ENCODE measurements at places on chromosomes 2 and 18.

GRCh38 chr2:237966250-237966564 is 607 bp upstream of the UBE2F start:
- no peak for DNase-seq

DNA sequence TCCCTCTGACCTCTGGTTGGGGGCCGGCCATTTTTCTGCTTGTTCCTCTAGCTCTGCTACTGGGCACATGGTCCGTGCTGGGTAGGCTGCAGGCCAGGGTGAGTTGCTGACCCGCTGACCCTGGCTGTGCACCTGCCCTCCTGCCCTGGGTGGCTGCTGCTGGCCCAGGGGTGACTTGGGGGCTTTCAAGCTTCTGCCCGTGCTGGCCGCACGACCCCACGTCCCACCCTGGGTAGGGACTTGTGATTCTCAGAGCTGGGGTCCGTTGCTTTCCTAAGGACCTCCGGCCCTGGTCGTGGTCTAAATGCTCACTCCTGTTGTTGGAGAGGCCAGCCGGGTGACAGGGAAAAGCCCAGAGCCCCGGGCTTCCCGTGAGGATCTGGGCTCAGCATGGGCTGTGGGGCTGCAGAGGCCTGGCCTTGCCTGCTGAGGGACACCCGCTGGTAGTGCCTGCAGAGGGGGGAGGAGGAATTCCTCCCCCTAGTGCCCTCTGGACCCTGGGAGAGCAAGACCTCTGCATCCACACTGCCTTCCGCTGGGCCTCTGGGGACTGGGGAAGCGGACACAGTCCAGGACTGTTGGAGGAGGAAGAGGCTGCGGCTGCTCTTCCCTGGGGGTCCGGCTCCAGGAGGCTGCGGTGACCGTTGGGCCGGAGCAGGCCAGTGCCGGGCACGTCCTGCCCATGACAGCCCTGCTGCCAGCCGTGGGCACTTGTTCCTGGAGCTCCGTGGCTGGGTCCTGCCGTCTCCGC is 6.3 kb upstream of the GAL3ST2 start:
- no peak for DNase-seq

DNA sequence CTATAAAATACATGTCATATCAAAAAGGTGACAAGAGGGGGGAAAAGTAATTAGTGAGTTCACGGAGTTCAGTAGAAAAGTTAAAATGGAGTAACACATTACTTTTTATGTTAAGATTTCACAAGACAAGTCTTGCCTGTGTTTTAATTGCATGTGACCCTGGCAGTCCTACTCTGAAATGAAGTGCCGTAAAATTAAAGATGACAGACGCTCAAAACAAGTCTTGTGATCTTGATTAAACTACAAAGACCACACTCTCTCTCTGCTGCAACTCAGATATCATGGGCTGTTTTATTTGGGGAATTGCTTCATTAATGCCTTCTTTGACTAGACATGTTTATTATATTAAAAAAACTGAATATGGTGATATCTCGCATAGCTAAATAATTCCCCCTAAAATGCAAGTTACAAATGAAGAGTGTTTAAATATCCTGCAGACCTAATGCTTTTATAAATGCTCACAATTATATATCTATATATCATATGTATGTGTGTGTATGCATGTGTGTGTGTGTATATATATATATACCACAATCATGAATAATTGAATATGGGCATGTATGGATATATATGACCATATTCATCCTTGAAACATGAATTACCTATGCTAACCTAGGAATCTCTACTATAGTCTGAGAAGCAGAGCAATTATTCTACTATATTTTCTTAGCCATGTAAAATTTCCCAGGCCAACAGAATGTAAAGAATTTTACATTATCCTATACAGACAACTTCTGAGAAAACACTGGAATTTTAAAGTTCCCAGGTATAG is 647.5 kb downstream of the ARHGAP15 start:
- no peak for DNase-seq

GRCh38 chr2:173654161-173654895 is 299.7 kb downstream of the CDCA7 start:
- no peak for DNase-seq

DNA sequence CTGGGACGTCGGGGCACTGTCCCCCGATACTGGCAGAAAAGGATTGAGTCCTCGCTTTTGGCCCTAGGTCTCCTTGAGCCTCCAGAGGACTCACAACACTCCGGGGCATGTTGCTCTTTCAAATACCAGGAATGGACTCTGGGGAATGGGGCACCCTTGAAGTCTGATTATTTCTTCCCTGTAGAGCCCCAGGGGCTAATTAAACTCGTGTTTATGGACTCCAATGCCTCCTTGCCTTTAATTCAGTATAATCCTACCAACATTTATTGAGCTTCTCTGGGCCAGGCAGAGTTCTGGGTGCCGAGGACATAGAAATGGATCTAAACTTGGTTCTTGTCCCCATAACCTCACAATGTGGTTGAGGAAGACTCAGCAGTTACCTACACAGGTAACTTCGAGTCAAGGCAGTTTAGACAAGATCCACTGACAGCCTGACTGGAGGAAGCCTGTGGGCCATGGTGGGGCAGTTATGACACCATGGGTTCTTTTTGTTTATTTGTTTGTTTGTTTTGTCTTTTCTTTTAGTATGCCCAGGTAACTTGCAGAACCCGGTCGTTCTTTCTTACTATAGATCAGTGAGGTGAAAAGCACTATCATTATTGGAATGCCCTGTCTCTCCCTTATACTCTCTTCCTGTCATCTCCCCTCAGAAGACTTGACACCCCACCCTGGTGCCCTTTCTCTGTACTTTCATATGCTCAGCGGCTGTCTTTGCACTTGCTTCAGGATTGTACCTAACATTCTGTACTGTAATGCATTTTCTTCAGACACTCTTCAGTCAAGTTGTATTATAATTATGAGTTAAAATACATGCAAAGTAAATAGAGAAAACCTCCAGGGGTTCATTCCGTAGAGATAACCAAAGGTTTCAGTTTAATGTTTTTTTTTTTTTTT is 3.2 kb downstream of the CFLAR start:
- no peak for DNase-seq

GRCh38 chr2:45993476-45993991 is 303.7 kb upstream of the EPAS1 start:
- DNase-seq, result no peak

DNA sequence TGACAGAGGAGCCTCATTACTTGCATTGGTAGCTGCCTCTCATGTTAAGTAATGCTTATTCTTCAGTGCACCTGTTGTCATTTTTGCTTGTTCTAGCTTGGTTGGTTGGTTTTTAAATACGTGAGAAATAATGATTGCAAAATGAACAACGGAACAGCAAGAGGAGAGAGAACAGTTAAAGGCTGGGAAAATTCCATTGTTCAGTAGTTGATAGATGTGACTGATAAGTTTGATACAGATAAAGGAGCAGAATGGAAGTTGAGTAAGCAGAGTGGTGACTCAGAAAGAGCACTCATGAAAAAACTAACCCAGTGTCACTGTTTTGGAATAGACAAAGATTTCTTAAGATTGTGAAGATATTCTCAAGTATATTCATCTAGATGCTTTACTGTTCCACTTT is 50.5 kb downstream of the MTA3 start:
- no peak for DNase-seq

DNA sequence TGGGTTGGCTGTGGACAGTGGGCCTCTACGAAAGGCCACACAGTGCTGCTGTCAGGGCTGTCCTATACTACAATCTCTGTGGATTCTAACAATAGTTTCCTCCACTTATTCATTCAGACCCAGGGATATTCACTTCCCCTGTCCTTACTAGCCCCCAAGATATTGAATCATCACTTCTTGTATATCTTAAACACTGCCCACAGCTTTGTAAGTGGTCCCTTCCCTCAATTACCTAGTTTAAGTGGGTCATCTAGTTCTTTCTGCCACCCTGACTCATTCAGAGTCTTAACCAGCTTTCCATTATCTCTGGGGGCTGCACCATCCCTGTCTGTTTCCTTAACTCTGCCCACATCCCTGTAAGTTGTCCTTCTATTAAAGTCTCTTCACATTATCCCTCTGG is 69.2 kb downstream of the CD28 start:
- DNase-seq, result no peak

DNA sequence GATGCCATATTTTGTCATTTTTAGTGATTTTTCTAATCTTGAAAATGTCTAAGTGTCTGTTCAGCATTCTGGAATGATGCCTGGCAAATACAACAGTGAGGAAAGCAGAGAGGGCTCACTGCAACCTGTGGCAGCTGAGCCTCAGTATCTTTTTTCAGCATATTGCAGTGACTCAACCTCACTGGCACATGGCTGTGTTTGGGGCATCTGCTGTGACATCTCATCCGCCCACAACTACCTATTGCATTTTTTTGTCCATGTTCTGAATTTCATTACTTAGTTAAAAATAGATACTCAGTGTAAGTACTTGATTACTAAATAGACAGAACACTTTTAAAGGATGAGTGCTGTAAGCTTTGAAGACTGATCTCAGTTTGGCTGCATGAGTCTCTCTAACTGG is 10.7 kb downstream of the BABAM2 start:
- no peak for DNase-seq

GRCh38 chr2:104402825-104403224 is 451.1 kb upstream of the POU3F3 start:
- no peak for DNase-seq

GRCh38 chr2:231433990-231434389 is 30.3 kb downstream of the NCL start:
- DNase-seq, result no peak

GRCh38 chr2:144132357-144132756 is 387.6 kb downstream of the ZEB2 start:
- DNase-seq, result no peak

DNA sequence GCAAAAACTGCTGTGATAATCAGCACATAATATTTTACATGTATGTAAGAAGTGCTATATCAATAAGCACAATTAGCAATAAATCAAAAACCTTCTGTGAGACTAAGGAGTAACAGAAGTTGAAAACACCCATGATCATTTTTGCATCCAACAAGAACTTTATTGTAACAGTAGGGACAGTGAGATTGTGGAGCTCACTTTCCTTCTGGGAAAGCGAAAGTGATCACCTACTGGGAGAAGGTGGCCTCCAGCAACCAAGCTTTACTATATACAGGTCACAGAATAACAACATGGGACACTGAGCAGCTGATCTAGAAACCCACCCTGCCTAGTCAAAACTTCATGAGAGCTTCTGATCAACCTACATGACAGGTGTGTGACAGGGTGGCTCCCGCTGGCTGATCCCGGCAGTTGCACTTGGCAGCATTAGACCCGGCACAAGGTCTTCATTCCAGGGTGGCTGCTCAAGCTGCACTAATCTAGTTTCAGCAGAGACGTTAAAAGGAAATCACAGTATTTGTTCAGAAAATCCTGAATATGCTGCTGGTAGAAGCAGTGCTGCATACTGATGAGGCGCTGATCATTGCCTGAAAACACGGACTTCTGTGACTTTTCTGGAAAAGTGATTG is 63.5 kb upstream of the ARL5A start:
- DNase-seq, result no peak

- DNase-seq, result no peak
These were observed 48.1 kb downstream of the MAIP1 start for GRCh38 chr2:200003444-200003843.
